ENCODE measurements at places on chromosomes 7 and 10.

GRCh38 chr7:141102436-141102835 lies 28.6 kb downstream of the TMEM178B start:
- no peak for DNase-seq

- DNase-seq, result no peak
Measured at GRCh38 chr7:134254311-134254710, 62.4 kb downstream of the SLC35B4 start.

DNA sequence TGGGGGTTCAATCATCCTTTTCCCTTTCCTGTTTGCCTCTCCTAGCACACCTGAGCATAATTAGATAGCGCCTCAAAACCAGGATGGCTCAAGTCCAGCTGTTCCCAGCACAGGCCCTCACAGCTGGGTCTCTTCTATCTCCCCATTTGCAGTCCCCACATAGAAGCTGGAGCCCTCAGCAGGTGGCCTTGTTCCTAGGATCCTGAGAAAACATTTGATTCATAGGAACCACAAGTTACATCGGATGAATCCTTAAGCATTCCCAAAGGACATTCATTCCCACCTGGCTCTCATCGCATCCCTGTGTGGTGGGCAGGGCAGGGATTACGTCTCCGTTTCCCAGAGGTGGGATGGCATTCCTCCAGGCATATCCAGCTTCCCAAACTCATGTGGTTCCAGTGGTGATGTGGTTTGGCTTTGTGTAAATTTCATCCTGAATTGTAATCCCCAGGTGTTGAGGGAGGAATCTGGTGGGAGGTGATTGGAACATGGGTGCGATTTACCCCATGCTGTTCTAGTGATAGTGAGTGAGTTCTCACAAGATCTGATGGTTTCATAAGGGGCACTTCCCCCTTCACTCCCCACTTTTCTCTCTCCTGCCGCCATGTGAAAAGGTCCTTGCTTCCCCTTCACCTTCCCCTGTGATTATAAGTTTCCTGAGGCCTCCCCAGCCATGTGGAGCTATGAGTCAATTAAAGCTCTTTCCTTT lies 49.8 kb upstream of the LEP start:
- no peak for DNase-seq

- DNase-seq, result no peak
Measured at GRCh38 chr7:98210513-98211220, 572 bp upstream of the BHLHA15 start.

DNA sequence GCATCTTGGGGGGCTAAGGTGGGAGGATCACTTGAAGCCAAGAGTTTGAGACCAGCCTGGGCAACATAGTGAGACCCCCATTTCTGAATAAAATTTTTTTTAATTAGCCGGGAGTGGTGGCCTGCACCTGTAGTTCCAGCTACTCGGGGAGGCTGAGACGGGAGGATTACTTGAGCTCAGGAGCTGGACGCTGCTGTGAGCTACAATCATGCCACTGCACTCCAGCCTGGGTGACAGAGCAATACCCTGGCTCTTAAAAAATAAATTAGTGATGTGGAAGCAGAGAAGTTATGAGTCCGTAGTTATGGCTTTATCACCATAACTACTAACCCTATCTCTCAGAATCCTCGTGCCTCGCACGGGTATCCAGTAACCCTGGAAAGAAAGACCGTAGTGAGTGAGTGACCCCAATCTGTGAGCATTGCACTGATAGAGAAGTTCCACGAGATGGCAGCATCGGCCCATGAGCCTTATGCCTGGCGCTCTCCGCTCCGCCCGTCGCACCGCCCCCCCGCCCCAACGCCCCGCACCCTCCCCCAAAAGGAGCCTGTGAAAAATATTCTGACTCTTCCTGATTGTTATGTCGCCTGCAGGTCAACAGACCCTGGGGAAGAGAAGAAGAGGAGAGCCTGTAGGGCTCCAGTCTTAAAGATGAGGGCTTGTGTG lies 4.9 kb upstream of the SLC29A3 start:
- no peak for DNase-seq

DNA sequence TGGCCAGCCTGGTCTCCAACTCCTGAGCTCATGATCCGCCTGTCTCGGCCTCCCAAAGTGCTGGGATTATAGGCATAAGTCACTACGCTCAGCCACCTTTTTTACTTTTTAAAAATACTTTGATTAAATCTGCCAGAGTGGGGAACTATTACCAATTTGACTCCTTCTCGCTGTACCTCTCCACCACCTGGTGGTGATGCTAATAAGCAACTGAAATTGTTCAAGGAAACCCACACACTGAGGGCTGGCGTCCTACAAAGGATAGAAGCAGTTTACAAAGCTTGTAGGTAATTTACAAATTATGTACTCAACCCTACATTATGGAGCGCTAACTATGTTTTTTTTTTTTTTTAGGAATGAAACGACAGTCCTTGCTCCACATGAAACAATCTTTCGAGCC lies 111.1 kb downstream of the CPED1 start:
- no peak for DNase-seq

DNA sequence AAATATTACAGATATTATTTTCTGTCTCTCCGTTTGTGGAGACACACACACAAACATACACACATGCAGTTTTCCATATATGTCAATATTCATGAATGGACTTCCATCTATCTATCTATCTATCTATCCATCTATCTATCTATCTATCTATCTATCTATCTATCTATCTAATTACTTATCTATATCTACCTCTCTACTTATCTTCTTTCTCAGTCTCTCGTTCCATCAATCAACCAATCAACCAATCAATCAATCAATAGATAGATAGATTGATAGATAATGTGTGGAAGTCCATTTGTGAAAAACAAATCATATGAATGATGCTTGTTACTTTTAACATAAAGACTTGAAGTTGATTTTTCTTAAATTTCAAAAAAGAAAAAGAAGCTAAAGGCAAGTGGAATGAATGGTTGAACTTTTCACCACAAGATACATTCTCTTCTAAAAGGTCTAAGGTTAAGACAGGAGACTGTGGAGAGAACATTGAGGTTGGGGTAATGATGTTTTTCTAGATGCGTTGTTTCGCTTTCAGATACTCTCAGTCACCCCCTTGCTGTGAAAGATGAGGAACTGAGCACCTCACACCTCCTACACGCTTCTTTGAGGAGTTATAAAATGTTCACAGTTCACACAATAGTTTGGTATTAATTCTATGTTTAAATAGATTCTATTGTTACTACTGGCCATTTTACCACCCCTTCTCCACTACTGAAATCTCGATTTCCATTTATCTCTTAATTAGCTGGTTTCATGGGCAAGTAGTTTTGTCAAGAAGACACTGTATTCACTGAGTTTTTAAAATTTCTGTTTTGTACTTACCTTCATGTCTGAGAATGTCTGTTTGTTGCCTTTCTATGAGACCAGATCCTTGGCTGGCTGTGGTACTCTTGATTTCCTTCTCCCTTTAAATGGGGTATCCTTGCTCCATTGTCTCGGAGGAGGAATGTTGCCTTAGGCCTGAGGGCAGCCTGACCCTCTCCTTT lies 114.1 kb downstream of the EMX2 start:
- DNase-seq, result no peak

GRCh38 chr10:103861505-103861904 lies 6.1 kb upstream of the SH3PXD2A start:
- DNase-seq, result no peak
